Activated T-cell treated with anti-CD3 and anti-CD28 coated beads, Interleukin-2, amount 50 U/mL, for 4 hours (primary cell): ENCODE measurements at places on chromosomes 7 and 10.

DNA sequence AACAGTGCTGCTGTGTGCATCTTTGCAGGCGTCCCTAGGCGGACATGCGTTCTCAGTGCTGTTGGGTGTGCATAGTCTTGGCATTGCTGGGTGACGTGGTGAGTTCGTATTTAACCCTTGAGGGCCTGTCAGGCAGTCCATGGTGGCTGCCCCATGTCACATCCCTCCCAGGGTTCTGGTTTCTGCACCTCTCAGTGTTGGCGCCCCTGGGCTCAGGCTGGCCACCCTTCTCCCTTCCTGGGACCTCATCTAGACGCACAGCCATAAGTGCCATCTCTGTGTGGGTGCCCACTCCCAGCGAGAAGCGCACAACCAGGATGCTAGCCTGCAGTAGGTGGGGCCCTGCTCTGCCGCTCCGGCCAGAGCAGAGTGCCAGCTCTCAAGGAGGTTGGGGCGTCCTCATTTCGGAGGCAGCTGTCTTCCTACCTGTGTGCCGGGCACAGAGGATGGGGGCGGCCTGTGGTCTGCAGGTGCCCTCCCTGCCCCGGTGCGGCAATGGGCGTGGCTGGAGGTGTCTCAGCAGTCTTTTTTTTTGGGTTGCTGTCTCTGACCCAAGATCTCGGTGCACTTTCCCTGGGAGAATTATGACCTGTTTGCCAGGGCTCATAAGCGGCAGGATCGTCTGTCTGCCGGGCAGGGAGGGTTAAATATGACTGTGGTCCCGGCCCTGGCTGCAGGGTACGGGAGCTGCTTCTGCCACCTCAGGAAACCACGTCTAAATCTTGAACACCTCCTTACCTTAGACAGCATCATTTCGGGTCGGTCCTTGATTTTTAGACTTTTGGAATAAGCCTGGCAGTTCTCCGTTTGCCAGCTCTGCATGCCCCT lies 6.5 kb downstream of the INPP5A start:
- no peak for DNase-seq

- DNase-seq = no peak
Observed at GRCh38 chr7:22001345-22002004, 55.8 kb upstream of the CDCA7L start.

- DNase-seq = no peak
Observed at GRCh38 chr10:12723220-12723619, 278.3 kb downstream of the CCDC3 start.

DNA sequence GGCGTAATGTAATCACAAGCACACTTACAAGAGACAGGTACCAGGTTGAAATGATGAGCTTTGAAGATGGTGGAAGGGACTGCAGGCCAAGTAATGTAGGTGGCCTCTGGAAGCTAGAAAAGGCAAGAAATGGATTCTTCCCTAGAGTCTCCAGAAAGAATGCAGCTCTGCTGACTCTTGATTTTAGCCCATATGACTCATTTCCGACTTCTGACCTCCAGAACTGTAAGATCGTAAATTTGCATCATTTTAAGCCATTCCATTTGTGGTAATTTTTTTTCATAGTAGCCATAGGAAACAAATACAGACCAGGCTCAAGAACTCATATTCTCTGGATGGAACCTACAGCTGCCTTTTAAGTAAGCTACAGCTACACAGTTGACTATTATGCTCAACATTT lies 315.5 kb downstream of the MAGI2 start:
- DNase-seq = no peak

DNA sequence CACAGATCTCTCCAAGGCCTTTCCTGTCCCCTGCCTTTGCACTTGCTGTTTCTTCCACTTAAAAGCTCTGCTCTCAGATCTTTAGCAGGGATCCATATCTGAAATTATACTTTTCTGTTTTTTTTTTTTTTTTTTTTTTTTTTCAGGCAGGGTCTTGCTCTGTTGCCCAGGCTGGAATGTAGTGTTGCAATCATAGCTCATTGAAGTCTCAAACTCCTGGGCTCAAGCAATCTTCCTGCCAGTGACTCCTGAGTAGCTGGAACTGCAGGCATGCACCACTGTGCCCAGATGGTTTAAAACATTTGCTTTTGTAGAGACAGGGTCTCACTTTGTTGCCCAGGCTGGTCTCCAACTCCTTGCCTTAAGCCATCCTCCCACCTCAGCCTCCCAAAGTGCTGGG lies 5.0 kb upstream of the TSPAN15 start:
- no peak for DNase-seq

DNA sequence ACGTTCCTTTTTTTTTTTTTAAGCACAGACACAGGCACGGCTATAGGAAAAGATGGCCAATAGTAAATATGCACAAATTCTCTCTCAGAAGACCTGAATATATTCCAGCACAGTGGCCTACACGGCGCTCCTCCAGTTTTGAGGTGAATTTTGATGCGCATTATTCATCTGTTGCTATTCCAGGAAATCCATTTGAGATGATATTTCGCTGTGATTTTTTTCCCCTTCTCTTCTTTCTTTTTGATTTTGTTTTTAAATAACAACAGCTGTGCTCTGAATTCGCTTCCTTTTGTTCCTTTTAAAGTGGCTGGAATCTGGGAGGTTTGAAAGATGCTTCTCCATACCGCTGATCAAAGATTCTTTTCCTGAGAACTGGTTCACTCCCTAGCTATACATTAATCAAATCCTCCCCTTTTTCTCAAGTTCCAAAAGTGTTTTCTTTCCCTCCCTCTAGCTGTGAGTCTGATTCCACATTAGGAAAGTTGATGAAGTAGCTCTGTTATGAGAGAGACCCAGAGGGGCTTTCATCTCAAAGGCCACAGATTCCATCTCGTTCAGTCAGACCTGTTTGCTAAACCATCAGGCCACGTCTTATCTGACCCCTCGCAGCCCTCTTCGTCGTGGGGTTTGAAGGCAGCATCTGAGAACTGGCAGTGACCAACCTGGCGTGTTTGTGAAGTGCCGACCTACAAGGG lies 602.7 kb upstream of the NRP1 start:
- DNase-seq = no peak

- no peak for DNase-seq
Observed at GRCh38 chr7:121410829-121411596, 14.9 kb upstream of the FAM3C start.

DNA sequence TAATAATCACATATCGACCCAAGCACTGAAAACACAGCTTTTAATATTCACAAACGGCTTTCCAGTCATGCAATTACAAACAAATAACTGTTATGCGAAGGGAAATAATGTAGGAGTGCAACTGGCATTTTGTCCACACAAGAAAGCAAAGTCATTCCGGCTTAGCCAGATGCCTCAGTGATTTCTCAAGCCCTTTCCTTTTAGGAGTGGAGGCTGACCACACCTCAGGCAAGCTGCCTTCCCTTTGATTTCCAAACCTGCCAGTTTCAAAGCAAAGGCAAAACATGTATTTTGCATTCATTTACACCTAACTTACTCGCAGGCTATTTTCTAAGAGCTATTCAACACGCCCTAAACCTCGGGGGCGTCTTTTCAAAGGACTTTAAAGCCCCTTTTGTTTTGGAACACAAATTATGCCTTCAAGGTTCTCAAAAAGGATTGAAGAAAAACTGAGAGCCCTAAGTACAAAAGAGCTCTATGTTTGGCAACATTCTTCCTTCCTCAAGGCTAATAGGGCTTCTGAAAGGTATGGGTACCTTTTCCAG lies 109.6 kb downstream of the CPXM2 start:
- no peak for DNase-seq
